Muscle of back (tissue), 13 donors: ENCODE measurements at places on chromosomes 4 and X. TPM values are rescaled to one million over a fixed set of nuclear protein-coding genes. Genes with fewer than 3 reads are reported as not detected.

The F8A2 gene
- not detected for polyA plus RNA-seq

The MAOB gene
- 1.0 TPM for polyA plus RNA-seq

The SMIM31 gene
- polyA plus RNA-seq, result not detected

The ADGRG2 gene
- 3.1 TPM for polyA plus RNA-seq

The LRCH2 gene
- 5.1 TPM for polyA plus RNA-seq

DNA sequence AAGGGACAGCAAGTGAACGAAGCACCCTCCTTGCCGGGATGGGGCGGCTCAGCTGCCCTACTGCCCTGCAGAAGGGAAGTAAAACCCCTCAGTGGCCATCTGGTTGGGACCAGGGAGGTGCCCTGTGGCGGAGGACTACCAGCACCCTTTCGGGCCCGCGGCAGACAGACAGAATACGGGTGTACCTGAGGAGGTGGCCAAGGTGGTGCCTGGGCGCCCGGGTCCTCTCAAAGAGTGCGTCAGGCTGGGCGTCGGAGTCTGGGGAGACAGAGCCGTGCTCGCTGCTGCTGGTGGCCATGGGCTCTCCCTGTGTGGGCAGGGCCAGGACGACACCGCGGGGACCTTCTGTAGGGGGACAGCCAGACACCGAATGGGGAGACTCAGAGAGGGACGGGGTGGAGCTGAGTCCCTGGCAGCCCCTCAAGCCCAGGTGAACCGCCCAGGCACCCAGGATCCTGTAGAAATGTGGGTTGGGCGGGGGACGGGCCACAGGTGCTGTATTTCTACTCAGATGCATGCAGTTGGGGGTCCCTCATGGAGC lies 29.7 kb downstream of the PDHA1 start:
- DNase-seq, result no peak

- DNase-seq, result no peak
Measured at GRCh38 chrX:102018208-102018607, 86.4 kb upstream of the ZMAT1 start.

GRCh38 chr4:185357211-185357610 lies 38.5 kb downstream of the LRP2BP start:
- peak; percentile 73 for DNase-seq

GRCh38 chr4:115126491-115126890 lies 13.1 kb upstream of the NDST4 start:
- DNase-seq, result no peak

GRCh38 chr4:182324282-182324681 lies 81.1 kb downstream of the TENM3 start:
- DNase-seq, result no peak

DNA sequence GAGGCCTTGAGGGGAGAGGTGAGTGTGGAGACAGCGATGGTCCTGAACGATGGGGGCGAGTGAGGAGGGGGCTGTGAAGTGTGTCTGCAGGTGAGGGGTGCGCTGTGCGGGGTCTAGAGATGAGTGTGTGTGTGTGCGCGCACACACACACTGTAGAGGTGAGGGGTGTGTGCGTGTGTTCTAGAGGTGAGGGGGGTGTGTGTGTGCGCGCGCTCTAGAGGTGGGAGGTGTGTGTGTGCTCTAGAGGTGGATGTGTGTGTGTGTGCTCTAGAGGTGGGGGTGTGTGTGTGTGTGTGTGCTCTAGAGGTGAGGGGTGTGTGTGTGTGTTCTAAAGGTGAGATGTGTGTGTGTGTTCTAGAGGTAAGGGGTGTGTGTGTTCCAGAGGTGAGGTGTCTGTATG lies 574 bp downstream of the BST1 start:
- DNase-seq, result no peak

DNA sequence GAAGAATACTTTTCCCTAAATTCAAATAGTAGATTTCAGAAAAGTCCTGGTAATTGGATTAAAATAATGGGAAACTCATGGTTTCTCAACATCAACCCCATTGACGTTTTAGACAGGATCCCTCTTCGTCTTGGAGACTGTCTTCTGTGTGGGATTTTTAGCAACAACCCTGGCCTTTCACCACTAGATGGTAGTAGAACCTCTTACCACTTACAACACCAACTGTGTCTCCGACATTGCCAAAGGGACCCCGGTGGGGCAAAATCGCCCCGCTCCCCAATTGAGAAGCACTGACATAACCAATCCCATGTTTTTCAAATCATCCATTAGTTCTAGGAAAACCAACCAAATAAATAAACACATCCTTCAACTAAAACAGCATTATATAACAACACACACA lies 16.9 kb upstream of the ANOS1 start:
- DNase-seq, result peak; percentile 43

DNA sequence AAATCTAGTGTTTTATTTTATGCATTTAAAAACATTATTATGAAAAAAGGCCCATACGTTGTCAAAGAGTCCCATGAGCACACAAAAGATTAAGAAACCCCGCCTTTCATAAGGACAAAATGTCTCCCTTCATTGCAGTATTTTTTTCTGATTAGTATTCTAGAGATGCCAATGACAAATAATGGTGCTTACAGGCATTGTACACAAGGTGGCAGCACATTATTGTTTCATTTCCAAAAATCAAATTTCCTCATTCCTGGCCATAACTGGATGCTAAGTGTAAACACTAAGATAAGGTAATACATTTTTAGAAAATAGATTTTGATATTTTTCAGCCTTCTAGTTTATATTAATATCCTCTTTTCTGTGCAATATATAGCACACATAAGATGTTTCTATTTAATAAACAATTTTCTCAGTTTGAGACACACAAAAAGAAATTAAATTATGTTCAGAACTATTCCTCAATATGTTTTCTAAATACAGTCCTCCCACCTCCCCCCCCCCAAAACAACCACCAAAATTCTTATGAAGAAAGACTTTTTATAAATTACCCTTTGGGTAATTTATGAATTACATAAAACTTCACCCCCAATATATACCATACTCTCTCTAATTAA lies 47.7 kb downstream of the TIGD2 start:
- peak; percentile 41 for DNase-seq

GRCh38 chrX:29468911-29469494 lies 746.4 kb upstream of the MAGEB2 start:
- no peak for DNase-seq

- peak; percentile 9 for DNase-seq
Measured at GRCh38 chr4:99816545-99817308, at the start of gene DAPP1. Gene DAPP1, plus strand, starts transcription at chr4:99816827. Its CDS starts 87 bp downstream, at chr4:99816914.

DNA sequence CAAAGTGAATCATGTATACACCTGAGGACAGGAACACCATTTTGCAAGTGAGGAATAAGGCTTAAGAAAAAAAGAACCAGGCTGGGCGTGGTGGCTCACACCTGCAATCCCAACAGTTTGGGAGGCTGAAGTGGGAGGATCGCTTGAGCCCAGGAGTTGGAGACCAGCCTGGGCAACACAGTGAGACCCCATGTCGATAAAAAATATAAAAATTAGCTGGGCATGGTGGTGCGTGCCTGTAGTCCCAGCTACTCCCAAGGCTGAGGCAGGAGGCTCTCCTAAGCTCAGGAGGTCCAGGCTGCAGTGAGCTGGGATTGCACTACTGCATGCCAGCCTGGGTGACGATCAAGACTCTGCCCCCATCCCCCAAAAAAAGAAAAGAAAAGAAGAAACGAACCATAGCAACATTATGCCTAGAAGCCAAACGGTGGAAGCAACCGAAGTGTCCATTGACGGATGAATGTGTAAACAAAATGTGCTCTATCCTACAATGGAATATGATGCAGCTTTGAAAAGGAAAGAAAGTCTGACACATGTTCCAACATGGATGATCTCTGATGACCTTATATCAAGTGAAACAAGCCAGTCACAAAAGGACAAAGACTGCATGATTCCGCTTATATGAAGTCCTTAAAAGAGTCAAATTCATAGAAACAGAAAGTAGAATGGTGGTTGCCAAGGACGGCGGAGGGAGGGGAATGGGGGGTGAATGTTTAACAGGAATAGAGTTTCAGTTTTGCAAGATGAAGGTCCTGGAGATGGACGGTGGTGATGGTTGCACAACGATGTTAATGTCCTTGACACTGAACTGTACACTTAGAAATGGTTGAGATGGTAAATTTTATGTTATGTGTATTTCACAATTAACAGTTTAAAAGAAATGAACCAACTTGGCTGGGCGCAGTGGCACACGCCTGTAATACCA lies 8.6 kb upstream of the KIAA0232 start:
- DNase-seq, result no peak

GRCh38 chr4:128385683-128386304 lies 98.2 kb upstream of the PGRMC2 start:
- DNase-seq, result no peak

- no peak for DNase-seq
Measured at GRCh38 chrX:151009582-151009981, 26.4 kb downstream of the HMGB3 start.

DNA sequence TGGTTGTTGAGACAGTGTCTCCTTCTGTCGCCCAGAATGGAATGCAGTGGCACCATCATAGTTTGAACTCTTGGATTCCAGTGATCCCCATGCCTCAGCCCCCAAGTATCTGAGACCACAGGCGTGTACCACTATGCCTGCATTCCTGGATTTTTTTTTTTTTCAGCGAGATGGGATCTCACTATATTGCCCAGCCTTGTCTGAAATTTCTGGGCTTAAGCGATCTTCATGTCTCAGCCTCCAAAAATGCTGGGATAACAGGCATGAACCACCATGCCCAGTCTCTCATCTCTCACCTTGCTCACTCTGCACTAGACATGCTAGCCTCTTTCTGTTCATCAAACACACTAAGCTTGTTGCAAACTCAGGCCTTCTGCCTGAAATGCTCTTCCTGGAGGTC lies 104.1 kb downstream of the UBE2K start:
- no peak for DNase-seq

- DNase-seq, result peak; percentile 21
Measured at GRCh38 chrX:43949669-43950068, 23.5 kb downstream of the NDP start.

- DNase-seq, result peak; percentile 26
Measured at GRCh38 chrX:66914080-66914479, 275.2 kb upstream of the EDA2R start.

DNA sequence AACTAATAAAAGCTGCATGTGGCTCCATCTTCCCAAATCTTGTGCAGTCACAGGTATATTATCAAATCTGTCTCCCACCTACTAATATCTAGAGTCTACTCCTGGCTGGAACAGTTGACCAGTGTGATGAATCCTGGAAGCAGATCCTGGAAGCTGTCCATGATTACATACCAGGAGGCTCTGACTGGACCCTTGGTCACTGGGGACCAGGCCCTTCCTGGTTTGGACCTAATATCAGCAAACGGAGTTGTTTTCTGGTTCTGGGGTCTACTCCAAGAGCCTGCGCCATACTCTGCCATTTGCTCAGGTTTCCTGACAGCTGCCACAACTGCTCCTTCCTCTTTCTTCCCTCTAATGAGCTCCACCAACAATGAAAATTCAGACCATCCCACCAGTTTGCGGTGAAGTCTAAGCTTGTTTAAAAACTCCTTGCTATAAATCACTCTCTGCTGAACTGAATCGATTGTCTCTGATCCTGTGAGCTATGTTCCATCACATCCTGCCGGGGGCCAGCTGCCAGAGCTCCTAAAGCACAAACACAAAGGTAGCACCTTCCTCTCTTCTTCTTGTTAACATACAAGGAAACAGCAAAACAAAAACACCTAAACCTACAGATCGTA lies 114.2 kb downstream of the PALLD start:
- DNase-seq, result no peak

- DNase-seq, result no peak
Measured at GRCh38 chr4:176791591-176792325, 964 bp downstream of the VEGFC start.

DNA sequence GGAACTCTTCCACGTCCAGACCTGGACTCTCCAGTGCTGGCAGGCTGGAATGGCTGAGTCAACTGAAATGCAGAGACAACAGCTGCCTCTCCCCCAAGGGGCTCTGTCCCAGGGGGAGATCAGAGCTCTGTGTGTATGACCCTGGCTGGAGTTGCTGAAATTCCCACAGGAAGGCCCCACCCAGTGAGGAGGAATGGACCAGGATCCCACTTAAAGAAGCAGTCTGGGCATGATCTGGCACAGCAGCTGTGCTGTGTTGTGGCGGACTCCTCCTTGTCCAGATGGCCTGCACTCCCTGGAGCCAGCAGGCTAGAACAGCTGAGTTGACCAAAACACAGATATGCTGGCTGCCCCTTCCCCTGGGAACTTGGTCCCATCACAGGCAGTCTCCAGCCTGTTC lies 25.4 kb downstream of the C4orf17 start:
- DNase-seq, result peak; percentile 14

DNA sequence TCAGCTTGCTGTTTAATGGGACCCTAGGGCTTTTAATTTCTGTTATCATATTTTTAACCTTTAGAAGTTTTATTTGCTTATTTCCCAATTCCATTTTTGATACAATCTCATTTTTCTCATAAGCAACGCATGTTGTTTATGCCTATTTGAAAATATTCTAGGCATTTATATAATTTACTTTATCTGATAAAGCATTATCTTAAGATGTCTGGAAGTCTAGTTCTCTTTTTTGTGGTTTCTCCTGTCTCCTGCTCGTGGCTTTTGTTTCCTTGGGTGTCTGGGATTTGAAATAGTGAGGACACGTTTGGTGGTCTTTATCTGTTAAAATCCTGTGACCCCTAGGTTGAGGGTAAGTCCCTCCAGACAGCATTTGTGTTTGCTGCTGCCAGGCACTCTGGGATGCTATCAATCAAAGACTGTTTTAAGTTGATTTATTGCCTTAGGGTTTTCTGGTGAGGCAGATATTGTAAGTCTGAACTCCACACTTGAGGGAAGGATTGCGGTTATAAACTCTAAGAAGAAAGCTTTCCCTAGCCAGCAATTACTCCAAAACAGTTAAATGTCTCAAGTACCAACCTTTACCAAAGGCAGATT lies 208.0 kb downstream of the PRDM5 start:
- no peak for DNase-seq

- DNase-seq, result peak; percentile 81
Measured at GRCh38 chr4:113106108-113106507, 56.7 kb downstream of the ANK2 start.

GRCh38 chr4:181548873-181549575 lies 694.2 kb upstream of the TENM3 start:
- DNase-seq, result peak; percentile 62

DNA sequence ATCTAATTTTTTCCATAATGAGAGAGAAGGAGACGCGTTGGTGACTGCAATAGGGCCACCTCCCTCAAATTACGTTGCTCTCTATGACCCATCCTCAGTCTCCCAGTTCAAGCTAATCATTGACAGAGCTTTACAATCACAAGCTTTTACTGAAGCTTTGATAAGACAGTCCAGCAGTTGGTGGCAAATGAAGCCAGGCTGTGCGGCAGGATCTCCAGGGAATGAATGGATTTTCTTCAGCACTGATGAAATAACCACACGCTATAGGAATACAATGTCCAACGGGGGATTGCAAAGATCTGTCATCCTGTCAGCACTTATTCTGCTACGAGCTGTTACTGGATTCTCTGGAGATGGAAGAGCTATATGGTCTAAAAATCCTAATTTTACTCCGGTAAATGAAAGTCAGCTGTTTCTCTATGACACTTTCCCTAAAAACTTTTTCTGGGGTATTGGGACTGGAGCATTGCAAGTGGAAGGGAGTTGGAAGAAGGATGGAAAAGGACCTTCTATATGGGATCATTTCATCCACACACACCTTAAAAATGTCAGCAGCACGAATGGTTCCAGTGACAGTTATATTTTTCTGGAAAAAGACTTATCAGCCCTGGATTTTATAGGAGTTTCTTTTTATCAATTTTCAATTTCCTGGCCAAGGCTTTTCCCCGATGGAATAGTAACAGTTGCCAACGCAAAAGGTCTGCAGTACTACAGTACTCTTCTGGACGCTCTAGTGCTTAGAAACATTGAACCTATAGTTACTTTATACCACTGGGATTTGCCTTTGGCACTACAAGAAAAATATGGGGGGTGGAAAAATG lies at the start of gene KLB:
TSS of gene KLB (plus strand) at position 168 of the 821 bp plus-strand sequence. CDS start at position 188, 20 bp downstream.
- DNase-seq, result peak; percentile 24

GRCh38 chr4:1379801-1380331 lies 26.4 kb downstream of the NKX1-1 start:
- DNase-seq, result no peak
